ENCODE measurements at places on chromosomes 5 and 9.

- no peak for DNase-seq
Observed at GRCh38 chr5:92337772-92338234, 954.7 kb upstream of the ARRDC3 start.

GRCh38 chr9:4196376-4196775 is 103.5 kb downstream of the GLIS3 start:
- DNase-seq: no peak

DNA sequence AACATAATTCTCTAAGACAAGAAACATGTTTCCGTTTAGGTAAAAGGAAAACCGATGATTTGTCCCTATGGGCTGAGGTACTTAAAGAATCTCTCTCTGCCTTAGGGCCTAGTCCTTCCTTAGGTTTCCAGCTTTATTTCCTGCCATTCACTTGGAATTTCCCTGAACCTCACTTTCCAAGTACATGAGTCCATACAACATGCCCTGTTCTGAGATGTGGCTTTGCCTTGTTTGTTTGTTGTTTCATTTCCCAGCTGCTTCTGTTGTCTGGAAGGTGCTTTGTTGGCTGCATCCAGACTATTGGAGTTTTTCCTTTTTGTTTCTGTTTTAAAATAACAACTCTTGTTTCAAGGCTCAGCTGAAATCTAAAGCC is 95.2 kb downstream of the ALDH1A1 start:
- DNase-seq: no peak

DNA sequence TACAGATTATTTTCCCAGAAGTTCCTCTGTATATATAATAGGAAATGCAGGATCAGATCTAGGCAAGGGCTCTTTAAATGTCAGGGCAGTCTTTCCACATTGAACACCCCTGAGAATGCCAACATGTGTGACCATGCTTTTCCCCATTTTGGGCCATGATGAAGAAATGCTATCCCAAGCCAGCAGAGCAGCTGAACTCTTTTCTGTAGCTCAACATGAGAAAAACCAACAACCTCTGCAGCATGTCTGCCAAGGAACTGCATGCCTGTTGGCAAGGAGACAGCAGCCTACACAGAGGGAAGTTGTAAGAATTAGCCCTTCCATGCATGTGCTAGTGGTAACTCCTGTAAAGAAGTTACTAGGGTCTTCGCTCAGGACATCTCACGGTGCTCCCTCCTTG is 9.5 kb upstream of the IFNK start:
- no peak for DNase-seq

GRCh38 chr5:39712316-39713249 is 287.8 kb upstream of the DAB2 start:
- no peak for DNase-seq

DNA sequence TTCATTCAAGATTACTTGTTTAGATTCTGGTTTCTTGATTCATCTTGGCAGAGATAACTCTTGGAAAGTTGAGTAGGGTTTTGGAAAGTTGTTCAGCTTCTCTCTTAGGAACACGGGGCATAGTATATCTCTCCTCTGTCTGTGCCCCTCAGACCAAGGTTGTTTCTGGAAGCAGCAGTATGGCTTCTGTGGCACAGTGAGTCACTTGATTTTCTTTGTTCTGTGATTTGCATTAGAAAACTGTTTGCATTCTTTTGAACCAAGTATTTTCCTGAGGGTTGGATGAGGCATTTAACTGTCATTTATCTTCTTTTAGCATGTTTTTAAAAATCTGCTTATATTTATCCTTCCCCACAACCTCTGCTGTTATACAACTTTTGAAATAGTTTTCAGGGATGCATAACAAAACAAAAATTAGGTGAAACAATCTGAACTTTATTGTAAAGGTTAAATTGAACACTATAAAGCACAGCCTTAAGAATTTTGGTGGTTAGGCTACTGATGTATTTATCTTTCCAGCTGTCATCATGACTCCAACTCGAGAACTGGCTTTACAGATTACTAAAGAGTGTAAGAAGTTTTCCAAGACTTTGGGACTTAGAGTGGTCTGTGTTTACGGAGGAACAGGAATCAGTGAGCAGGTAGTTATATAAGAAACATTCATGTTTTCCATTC is 26.5 kb downstream of the DDX46 start:
- no peak for DNase-seq

GRCh38 chr9:28212979-28213378 is 639.7 kb upstream of the C9orf72 start:
- no peak for DNase-seq

All from activated naive CD4-positive, alpha-beta T cell (primary cell).